SJSA1 (cell line): ENCODE measurements at places on chromosomes 3 and 15.

GRCh38 chr3:64438812-64439211 lies 213.5 kb upstream of the PRICKLE2 start:
- DNase-seq: no peak

GRCh38 chr3:63624941-63625560 lies 27.4 kb upstream of the SNTN start:
- DNase-seq: peak; percentile 77

GRCh38 chr3:106425026-106425425 lies 556.2 kb upstream of the CBLB start:
- no peak for DNase-seq

DNA sequence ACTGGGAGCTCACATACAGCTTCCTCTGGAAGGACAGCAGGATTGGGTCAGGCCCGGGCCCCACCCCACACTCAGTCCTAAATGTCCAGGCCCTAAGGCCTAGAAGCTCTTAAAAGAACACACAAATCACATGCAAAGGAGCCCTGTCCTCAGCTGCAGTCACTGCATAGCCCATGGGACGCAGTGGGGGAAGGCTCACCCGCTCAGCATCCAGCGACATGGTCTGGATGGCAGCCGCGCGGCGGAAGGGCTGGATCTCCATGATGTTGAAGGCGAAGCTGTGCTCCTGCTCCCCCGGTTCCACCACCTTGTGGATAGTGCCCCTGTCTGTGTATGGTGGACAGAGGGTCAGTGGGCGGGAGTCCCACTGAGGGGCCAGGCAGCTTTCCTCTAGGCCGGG lies 22.1 kb downstream of the SEMA7A start:
- no peak for DNase-seq

DNA sequence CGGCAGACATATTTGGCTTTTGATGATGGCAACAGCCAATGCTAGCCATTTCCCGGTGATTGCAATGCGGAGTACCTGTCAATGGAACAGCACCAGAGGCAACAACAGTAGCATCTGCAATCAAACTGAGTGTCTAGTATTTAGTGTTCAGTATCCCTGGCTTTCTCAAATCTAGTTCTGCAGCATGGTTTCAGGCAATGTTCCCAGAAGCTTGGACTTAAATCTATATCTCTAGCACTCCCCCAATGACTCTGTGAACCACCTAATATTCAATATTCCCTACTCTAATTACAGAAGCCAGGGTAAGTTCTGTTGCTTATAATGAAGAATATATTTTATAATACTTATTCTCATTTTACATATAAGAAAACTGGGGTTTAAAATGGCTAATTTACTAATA lies 48.2 kb downstream of the TBL1XR1 start:
- DNase-seq: no peak

DNA sequence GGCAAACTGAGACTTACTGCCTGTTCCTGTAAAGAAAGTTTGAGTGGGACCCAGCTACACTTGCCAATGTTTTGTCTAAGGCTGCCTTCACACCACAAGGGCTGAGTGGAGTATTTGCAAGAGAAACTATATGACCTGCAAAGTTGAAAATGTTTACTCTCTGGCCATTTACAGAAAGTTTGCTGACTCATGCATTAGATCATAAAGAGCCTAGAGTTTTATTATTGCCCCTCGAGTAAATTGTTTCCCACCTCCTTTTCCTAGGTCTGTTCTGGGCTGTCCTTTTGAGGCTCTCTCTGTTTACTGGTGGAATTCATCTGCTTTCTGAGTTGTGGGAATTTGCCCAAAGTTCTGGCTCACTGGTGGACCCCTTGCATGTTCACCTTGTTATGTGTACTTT lies 6.7 kb upstream of the PROK2 start:
- no peak for DNase-seq

- no peak for DNase-seq
Measured at GRCh38 chr3:97009427-97010019, 195.1 kb downstream of the EPHA6 start.

DNA sequence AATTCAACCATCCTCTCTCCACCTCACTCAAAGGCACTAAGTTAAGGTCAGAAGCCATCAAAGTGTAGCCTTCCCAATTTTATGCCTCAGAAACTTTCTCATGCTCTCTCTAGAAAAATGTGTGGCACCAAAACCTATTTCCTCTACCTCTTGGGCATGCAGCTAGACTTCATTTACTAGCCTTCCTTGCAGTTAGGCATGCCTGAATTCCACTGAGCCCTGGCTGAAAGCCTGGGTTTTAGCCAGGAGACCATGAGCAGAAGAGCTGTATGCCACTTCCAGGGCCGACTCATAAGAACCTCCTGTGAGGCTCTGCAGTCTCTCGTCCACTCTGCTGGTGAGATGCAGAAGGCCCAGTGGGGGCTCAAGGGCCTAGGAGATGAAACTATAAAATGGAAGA lies 145.0 kb downstream of the MYLK start:
- no peak for DNase-seq

- no peak for DNase-seq
Measured at GRCh38 chr15:27599034-27599433, 500.1 kb downstream of the OCA2 start.

DNA sequence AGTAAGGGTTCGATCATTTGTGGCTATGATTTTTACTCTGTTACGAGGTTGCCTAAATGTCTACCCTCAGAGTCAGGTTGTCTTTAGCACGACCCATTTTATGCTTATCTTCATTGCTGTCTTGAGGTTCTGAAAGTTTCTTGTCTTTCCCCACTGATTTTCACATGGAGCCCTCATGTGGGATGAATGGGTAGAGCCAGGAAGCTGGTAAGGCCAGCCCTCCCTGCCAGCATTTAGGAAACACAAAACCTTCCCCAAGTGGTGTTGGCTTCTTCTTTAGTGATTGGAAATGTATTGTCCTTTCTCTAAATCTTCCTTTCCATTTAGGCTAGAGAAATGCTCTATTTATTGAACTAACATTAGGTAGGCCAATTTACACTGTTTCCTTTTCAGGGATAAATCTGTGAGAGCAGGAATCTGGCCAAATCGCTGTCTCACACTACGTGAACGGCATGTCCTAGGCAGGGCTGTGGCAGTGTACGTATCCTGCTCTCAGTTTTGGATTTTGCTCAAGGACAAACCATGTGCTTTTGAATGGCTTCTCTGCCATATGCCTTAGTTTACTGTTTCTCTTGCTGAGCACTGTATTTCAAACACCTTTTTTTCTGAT lies 43.7 kb downstream of the MYZAP start:
- no peak for DNase-seq

DNA sequence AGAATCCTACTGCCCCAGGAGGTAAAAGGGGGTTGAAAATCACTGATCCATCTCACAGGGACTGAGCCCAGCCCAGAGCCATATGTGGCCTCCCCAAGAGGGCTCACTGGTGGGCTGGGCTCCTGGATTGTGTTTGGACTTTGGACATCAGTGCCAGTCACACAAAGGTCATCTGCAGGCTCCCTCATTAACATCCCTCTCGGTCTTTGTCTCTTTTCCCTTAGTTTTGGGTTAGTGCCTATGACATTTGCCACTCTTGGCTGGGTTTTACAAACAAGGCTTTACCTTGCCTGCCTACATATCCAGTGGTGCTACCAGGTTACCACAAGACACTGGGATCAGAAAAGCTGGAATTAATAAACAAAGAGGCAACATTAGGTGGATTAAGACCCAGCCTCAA lies 27.9 kb downstream of the IFT122 start:
- no peak for DNase-seq

GRCh38 chr3:63993653-63994079 lies 29.6 kb downstream of the PSMD6 start:
- peak; percentile 54 for DNase-seq

GRCh38 chr3:8450618-8451017 lies 51.0 kb upstream of the LMCD1 start:
- no peak for DNase-seq

DNA sequence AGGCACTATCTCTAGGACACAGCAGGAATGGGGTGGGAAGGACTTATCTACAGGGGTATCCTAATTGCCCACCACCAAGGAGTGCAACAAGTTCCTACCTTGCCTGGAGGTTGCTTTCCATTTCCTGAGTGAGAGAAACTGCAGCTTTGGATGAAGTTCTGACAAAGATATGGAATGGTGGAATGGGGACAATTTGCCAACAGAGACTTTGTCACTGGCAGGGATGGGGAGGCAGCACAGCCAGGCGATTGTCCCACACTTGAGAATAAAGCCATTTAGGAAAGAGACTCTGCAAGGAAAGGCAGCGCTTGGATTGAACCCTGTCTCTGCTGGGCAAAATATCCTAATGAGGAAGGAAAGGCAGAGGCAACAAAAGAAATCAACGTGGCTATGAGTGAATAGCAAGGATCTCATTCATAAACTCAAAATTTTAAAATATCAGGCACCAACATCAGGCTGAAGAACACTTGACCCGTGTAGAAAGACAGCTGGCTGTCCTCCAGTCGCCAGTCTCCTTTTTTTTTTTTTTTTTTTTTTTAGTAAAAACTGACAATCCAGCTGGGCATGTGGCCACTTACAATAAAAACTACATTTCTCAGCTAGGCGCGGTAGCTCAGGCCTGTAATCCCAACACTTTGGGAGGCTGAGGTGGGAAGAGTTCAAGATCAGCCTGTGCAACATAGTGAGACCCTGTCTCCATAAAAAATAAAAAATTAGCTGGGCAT lies 31.6 kb upstream of the PDE8A start:
- DNase-seq: no peak

DNA sequence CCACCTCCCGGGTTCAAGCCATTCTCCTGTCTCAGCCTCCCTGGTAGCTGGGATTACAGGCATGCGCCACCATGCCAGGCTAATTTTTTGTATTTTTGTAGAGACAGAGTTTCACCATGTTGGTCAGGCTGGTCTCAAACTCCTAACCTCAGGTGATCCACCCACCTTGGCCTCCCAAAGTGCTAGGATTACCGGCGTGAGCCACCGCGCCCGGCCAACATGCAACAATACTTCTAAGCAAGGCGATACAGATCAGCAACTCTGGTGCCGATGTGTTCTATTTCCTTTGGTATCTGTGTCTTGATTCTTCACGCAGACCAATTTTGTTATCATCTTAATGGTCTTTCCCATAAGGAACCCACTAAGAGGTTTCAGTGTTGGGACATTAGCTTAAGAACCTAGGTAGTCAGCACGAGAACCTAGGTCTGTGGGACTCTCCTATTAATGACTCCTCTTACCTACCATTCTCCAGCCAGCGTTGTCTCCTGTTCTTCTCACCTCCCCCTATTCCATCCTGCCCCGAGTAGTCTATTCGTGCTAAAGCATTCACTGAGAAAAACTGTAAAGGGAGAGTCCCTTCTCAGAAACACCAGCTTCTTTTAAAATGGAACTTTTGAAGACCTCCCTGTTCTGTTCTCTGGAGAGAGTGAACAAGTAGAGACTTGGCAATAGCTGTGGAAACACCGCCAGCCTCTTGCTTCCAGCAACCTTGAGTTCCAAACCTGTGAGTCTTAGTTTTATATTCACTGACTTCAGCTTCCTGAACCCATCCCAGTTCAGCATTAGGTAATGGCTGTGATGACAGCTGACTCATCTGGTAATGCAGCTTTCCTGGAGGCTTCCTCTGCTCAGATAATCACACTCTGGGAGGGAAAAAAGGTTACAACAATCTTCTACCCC lies 61.2 kb downstream of the TSC22D2 start:
- DNase-seq: peak; percentile 82
